ENCODE measurements at places on chromosomes 3 and 15.

- DNase-seq, result no peak
Measured at GRCh38 chr3:176916777-176917176, 280.5 kb downstream of the TBL1XR1 start.

GRCh38 chr3:105805404-105805803, 63.4 kb downstream of the CBLB start:
- no peak for DNase-seq

DNA sequence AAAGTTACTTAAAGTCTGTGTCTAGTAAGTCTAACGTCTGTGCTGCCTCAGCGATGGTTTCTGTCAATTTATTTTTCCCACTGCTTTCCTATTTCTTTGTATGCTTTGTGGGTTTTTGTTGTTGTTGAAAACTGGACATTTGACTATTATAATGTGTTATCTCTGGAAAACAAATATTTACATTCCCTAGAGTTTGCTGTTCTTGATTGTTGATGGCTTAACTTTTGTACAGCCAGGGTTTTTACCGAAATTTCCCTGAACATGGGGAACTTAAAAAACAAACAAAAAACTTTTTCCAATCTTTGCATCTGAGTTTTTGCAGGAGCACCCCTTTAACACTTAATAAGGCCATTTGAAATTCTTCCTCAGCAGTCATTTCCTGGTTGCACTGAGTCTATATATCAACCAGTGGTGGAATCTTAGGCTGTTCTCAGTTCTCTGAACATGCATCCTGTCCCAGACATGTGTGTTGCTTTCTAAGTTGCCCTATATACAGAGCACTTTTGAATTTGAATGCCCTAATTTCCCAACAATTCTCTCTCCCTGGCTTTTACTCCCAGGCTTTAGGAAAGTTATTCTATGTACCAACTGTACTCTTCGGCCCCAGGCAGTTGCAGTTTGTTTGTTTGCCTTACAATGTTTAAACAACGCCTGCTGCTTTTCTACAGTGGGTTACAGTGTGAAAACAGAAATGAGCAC, 11.8 kb upstream of the PIAS1 start:
- DNase-seq, result no peak

DNA sequence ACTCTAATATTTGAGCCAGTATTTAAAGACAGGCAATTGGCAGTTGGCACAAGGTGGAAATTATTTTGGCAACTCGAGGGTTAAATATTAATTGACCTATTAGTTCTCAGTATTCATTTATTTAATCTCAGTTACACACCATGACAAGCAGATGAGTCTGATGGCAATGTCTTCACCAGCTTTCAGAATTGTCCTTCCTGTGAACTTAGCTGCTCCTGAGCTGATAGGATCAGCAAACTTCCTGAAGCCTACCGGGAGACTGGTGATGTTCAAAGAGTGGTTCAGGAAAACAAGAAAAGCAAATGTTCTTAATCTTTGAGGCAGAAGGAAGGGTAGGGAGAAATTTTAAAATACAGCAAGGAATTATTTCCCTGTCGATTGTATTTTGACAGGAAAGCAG, 522.2 kb downstream of the SOX2 start:
- DNase-seq, result no peak

- DNase-seq, result no peak
Measured at GRCh38 chr3:123085293-123085931, 18.6 kb downstream of the PDIA5 start.

GRCh38 chr3:38311476-38311875, 29.4 kb downstream of the SLC22A14 start:
- no peak for DNase-seq

GRCh38 chr15:53251996-53252395, 461.9 kb upstream of the ONECUT1 start:
- DNase-seq, result no peak

GRCh38 chr3:42846685-42847522, 28.8 kb downstream of the CYP8B1 start:
- no peak for DNase-seq

DNA sequence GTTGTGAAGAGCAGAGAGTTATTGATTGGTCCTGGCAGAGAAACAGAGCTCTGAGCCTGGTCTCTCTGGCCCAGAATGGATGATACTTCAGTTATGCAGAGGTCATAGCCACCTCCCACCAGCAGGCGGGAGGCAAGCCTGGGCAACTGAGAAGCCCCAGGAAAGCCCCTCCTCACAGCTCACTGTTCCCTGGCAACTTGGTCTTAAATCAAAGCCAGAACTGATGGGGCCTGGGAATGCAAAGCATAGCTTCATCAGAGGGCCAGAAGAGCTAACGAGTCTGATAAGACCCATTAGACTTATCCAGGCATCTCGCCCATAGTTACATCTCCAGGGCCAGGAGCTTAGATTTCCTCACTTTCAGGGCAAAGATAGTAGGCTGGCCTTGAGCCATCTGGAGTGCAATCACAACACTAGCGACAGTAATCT, 5.5 kb upstream of the COLQ start:
- DNase-seq, result no peak

DNA sequence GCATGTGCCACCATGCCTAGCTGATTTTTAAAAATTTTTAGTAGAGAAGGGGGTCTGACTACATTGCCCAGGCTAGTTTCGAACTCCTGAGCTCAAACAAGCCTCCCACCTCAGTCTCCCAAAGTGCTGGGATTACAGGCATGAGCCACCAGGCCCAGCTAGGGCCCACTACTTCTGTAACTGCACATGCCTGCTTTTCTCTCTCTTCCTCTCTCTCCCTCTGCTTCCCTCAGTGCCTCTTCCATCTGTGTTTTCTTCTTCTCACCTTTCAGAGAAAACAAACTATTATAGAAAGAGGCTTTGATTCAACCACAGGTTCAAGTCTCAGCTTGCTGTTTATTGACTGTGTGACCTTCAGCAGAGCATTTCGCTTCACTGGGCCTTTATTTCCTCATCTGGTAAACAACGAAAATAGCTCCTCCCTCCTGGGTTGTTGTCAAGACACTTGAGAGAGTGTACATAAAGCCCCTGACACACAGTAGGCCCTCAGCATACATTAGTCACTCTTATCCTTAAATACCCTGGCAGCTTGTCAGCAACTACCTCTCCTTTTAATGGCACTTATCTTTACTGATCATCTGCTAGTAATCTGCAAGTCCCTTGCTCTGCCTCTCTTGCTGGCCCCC, 10.2 kb downstream of the TADA3 start:
- no peak for DNase-seq

GRCh38 chr3:58388550-58389091, 45.0 kb downstream of the PDHB start:
- DNase-seq, result peak; percentile 60

DNA sequence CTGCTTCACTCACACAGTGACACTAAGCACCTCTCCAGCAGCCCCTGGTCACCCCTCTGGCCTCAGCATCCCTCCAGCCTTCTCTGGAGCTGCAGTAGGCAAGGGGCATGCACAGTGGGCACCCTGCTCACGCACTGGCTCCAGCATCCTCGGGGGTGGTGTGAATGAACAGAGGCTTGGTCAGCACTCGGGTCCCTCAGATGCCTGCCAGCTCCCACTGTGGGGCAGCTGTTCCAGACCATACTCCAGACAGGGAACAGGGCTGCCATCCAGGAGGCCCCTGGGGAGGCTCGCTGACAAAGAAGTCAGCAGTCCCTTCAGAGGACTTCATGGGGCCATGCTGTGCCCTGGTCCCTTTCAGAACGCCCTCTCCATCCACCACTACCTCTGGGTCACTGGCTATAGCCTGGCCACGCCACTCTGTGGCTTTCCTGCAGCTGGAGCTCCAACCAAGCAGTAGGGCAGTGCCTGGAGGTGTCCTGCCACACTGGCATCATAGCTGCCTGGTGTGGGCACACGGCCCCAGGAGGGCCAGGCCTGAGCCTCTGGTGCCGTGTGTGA, 26.3 kb downstream of the ALS2CL start:
- DNase-seq, result no peak

- no peak for DNase-seq
Measured at GRCh38 chr3:2156244-2156847, 57.7 kb downstream of the CNTN4 start.

GRCh38 chr15:89307791-89308190, 26.8 kb downstream of the POLG start:
- DNase-seq, result peak; percentile 83

GRCh38 chr3:104578558-104578957, 788.2 kb upstream of the ALCAM start:
- DNase-seq, result no peak

DNA sequence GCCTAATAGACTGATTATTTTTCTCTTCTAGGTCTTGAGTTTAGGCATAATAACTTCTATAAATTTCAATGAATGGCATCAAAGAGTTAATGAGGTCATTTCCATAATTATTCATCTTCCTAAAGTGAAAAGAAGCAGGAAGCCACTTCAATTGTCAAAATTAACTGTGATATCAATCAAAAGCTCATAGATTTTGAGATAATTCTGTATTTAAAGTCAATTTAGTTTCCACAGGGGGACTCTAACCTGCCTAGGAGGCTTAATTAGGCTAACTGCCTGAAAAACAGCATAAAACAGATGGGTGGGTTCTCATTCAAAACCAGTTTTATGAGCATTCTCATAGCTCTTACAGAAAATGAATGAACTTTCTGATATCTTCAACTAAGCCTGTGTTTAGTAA, 177.8 kb downstream of the OTOL1 start:
- DNase-seq, result no peak

DNA sequence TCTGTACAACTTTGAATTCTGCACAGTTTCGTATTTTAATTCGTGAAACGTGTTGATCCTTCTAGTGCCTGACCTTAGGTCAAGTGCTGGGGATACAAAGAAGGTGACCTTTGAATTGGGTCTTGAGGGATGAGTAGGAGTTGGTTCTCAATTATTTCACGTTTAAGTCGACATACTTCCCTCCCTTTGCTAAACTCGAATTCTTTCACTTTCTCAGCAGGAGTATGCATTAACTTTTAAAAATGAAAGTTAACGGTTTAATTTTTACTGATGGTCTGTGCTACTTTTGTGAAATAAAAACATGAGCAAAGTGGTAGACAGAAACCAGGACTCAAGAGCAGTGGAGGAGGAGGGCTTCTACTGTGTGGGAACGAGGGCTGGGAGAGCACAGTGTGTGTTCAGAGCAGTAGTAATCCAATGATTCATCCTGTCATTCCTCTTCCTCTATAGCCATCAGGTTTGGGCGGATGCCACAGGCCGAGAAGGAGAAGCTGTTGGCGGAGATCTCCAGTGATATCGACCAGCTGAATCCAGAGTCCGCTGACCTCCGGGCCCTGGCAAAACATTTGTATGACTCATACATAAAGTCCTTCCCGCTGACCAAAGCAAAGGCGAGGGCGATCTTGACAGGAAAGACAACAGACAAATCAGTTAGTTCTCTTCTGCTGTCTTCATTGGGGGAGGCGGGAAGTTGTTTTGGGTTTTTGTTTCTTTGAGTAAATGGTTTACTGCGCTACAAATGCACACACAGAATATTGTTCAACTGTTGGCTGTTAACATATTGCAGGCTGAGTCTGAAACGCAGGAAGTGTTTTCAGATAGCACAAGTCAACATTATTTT, 78.6 kb upstream of the TSEN2 start:
- peak; percentile 96 for DNase-seq

GRCh38 chr3:17901893-17902292, 159.5 kb upstream of the TBC1D5 start:
- DNase-seq, result no peak

DNA sequence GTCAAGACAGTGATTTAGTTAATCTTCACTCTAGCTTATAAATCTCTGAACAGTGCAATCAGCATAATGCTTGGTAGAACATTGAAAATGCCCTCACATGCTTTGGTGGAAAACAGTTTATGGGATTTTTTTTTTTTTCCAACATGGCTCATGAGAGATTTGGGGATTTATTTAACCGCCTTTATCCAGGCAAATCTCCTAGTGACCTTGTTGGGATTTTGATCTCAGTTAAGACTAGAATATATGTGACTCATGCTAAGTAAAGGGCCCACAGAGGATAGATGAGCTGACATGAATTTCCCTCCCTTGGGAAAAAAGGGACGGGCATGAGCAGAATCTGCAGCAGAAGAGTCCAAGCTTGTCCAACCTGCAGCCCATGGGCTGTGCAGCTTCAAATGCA, 18.7 kb downstream of the LRTM1 start:
- no peak for DNase-seq

DNA sequence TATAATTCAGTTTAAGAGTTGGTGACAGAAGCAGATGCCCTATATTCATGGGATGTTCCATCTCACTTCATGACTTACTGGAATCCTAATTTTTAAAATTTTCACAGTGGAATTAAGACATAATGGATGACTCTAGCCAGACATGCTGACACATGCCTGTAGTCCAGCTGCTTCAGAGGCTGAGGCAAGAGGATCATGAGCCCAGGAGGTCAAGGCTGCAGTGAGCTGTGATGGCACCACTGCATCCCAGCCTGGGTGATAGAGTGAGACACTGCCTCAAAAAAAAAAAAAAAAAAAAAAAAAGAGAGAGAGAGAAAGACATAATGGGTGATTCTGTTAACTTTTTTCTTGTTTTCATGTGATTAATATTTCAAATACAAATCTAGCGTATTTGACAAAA, 123.6 kb downstream of the KLHL25 start:
- DNase-seq, result no peak

DNA sequence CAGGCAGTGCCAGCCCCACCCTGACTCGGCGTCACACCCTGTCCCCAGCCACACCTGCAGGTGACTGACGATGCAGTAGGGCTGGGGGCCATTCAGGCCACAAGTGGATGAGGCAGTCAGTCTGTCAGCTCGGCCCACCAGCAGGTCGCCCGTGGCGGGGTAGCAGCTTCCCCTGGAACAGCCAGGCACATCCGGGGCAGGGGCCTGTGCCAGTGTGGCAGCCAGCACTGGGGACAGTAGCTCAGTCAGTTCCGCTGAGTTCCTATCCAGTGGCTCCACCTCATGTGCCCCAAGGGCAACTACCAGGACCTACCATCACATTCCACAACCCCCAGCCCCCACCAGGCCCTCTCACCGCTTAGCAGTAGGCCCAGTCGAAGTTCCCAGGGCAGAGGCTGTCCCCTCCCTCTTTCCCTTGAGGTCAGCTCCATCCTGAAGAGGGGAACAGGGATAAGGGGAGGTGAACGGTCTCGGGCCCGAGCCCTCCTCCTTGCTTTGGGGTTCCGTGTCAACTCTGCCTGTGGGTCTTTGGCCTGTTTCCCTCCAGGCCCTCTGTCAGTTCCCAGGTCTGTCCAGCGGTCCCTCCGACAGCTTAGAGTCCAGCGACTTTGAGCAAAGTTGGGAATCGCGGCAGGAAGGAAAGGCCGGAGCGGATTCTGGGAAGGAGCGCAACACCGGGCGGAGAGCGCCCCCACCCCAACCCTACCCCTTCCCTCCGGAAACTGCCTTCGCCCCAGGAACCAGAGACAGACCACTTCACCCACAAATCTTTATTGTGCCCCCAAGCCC, at the start of gene LAMB2:
LAMB2 (minus strand) TSS at position 614 of the 789 bp plus-strand sequence; CDS start at position 431, 183 bp downstream.
- peak; percentile 84 for DNase-seq

GRCh38 chr15:101213147-101213546, 38.7 kb downstream of the CHSY1 start:
- DNase-seq, result no peak

DNA sequence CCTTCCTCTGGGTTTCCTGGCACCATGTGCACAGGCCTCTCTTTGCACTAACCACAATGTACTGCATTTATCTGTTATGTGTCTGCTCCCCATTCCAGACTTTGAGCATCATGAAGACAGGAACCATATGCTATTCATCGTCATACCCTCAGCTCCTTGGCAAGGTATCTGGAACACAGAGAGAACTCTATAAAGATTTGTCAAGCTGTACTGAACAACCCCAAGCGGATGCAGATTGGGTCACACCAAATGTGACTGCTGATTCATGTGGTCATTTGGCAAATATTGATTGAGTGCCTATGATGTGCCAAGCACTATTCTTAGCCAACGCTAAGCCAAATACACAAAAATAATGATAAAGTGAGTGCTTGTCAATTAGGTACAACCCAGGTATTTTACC, 7.5 kb upstream of the MEGF11 start:
- no peak for DNase-seq

- no peak for DNase-seq
Measured at GRCh38 chr15:68796576-68796975, 24.1 kb downstream of the ANP32A start.

Measured in HFFc6 (cell line).